Hematopoietic multipotent progenitor cell treated with erythropoietin and hydrocortisone succinate and interleukin-3 and kit ligand, for 4 days (in vitro differentiated cells): ENCODE measurements at places on chromosomes 11 and 22.

DNA sequence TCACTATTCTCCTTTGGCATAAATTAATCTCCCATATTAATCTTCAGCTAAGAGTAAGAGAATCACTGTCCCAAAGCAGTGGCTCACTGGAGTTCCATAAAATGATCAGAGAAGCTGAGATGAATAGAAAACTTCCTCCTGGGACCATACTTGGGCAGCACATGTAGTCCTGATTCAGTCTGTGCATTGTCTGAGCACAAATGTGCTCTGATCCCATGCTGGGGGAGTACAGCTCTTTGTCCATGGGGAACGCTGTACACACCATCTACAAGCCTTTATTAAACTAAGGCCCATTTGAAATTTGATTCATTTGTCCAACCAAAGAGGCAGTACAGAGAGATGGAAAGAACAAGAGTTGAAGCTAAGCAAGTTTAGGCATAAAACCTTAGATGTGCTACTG is 147.4 kb upstream of the PGR start:
- no peak for DNase-seq

DNA sequence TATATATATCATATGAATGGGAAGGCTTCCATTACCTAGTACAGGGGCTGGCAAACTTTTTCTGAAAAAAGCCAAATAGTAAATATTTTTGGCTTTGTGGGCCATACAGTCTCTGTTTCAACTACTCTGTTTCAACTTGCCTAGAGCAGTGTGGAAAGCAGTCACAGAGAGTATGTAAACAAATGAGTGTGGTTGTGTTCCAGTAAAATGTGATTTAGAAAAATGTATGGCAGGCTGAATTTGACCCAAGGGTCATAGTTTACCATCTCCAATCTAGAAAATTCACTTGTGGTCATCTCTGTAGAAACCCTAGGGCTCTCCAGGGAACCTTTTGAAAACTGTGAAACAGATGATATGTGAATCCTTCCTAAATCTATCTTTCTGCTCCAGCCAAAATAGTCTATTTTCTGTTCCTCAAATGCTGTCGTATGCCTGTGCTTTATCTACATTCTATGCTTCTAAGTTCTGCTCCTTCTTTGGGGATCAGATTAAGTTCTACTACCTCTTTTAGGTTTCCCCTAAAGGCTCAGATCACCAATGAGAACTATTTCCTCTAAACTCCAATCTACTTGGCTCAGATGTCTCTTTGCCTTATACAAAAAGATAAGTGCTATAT is 356.2 kb downstream of the METTL15 start:
- DNase-seq: peak; percentile 7

GRCh38 chr11:122036018-122036417 is 80.0 kb downstream of the BLID start:
- DNase-seq: no peak

DNA sequence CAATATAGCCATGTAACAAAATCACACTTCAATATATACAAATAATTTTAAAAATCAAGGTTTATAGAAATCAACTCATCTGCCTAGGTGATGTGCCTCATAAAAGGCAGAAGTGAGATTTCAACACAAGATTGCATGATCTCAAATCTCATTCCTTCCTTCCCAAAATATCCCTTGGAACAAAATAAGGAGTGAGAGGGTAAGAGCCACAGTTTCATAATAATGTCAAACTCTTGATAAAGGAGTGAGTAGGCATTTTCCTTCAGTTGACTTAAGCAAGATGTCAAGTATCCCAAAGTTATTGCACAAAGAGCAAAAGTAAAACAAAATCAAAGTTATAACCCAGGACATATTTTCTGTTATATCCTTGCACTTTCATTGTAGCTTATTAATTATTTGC is 81.3 kb downstream of the C22orf31 start:
- DNase-seq: no peak

DNA sequence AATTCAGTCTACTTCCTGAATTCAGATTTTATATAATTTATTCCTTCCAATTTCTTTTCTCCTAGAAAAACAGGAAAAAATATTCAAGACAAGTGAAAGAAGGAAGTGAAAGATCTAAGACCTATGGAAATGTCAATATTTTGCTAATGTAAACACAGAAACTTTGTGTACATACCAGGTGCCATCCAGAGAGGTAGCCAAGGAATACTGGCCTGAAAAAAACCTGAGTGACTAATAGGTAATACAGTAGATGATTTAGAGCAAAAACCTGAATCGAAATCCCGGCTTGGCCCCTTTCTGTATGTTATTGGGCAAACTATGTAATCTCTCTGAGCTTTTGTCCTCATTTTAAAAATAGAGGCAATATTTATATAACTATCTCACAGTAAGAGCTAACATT is 59.2 kb upstream of the FSHB start:
- DNase-seq: no peak

DNA sequence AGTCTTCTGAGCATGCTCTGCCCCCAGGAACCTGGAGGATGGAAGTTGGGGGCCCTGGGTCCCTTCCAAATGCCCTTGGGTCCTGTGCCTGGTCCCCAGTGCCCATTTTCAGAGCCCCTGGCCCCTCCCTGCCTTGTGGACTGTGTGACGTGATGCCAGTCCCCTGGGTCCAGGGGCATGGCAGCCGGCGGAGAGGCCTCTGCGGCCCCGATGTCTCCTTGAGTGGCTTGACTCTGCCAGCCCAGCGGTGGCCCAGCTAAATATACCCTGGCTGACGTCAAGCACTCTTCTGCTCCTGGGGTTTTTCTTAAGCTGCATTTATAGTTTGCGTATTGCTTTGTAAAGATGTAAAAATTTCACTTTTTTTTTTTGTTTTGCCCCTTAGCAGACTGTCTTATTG is 35.2 kb upstream of the PARVG start:
- DNase-seq: no peak

DNA sequence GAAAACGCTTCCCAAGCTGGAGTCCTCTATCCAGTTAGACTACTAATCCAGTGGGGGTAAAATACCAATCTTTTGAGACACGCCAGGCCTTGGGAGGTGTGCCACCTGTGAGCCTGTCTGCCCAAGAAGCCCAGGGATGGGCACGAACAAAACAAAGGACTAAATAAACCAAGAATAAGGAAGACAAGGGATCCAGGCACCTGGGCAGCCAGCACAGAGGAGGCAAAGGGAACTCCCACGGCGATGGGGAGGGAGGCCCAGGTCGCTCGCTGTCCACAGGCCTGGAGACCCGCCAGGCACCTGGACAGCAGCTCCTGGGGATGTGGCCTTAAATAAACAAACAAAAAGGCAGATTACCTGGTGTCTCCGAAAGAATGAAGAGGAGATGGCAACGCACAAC is 31.4 kb downstream of the LRFN4 start:
- no peak for DNase-seq

DNA sequence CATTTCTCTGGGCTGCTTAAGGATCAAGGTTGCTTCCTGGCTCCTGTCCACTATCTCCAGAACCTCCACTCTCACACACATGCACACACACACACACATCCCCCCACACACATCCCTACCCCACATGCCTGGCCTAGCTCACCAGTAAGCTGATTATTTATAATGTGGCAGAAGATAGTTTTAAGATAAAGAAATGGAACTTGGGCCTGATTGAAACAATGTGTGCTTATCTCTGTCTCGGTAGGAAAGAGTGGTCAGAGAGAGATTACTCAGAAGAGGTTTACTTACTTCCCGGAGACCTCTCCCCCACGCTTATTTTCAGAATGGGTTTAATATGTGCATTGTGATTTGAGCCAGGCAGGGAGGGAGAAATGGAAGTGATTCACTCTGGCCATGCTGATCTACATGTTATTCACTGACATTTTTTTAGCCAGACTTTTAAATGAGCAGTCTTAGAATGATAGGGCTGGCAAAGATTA is 422.4 kb downstream of the TENM4 start:
- DNase-seq: peak; percentile 47

- no peak for DNase-seq
Measured at GRCh38 chr11:67581469-67581868, 2.1 kb upstream of the GSTP1 start.

- no peak for DNase-seq
Measured at GRCh38 chr11:59572091-59572490, 43.5 kb downstream of the OSBP start.

- DNase-seq: peak; percentile 61
Measured at GRCh38 chr11:58576887-58577471, 1.3 kb upstream of the LPXN start.

DNA sequence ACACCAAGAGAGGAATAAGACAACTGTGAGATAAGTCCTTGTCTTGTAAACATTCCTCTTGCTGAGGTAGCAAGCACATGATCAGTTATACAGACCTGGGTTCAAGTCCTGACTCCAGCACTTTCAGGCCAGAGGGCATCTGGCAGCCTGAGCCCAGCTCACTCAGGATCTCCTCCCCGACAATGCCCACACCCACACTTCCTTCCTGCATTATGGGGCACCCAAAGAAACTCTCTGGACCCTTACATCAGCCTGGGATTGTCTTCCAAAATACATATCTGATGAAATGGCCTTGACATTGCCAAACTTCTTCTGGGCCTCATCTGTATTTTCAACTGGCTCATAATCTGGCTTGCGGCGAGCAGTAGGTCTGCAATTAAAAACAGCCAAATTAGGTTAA is 48.6 kb downstream of the ARFGAP3 start:
- peak; percentile 17 for DNase-seq

DNA sequence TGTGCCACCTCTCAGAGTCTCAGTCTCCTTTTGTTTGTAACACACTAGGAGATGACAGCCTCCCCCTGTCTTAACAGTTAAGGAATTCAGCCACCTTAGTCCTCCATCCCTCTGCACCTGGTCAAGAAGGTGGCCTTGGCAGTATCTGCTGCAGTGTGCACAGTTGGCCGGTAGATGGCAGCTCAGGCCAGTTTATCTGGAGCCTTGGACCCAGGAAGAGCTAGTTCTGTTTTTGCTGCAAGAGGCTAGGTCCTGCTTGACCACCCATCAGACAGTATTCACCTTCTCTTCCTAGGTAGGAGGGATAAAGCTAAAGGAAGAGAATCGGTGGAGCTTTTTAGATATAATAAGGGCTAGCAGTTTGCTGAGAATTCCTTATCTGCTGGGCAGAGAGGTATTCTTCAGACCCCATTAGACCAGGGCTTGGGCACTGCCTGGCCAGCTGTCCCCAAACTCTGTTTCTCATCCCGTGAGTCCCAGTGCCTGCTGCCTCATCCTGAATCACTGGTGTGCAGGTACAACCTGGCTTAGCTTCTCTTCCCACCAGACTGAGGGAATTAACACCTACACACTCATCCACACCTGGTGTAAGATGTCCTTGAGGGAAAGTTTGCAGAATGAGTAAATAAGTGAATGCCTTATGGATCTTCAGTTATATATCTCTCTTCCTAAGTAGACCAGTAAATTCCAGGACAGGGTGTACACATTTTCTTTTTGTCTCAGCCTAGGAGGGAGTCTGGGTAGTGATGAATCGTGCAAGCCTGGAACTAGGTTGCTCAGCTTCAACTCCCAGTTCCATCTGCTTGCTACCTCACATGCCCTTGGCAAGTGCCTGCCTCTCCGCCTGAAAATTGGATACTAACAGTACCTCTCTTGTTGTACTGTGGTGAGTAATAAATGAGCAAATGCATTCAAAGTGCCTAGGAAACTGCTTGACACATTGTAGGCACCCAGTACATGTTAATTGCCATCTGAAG is 70.8 kb upstream of the NARS2 start:
- DNase-seq: peak; percentile 77

DNA sequence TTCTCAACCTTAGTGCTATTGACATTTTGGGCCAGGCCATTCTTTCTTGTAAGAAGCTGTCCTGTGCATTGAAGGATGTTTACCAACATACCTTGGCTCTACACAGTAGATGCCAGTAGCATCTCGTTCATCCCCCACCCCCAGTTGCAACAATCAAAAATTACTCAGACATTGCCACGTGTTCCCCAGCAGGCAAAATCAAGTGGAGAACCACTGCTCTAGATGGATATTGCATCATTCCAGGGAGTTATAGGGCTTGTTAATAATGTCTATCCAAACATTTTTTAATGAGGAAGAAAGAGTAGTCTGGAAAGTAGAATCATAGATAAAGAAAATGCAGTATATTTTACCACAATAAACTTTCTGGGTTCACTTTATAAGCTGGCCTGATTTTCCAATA is 64.1 kb downstream of the PRMT3 start:
- no peak for DNase-seq

GRCh38 chr11:57379732-57380131 is 1.2 kb downstream of the PRG3 start:
- peak; percentile 48 for DNase-seq

DNA sequence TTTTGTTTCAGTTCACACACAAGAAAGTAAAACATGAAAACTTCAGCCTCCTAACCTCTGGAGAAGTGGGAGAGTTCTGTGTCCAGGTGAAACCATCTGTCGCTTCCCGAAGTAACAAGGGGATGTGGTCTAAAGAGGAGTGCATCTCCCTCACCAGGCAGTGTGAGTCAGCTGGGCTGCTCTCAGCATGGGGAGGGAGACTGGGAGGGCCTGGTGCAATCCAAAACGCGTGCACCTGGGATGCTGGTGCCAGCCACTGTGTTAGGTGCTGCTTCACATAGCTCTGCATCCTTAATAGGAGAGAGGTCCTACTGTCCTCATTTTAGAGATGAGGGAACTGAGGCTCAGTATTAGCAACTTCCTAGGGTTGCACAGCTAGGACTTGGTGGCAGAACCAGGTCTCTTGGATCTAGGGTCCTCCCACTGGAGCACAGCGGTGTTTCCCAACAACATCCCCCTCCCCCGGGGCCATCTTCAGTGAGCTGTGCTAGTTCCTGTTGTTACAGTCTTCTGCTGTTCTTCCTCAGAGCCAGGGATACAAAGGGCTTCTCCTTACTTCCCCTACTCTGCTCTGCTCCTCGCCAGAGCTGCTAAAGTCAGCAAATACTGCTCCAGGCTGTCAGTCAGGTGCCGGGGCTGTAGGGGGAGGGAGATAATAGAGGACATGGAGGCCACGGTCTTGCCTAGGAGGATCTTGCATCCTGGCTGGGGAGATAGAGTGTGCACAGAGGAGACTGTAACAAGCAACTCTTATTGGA is 8.0 kb downstream of the IL10RA start:
- no peak for DNase-seq

DNA sequence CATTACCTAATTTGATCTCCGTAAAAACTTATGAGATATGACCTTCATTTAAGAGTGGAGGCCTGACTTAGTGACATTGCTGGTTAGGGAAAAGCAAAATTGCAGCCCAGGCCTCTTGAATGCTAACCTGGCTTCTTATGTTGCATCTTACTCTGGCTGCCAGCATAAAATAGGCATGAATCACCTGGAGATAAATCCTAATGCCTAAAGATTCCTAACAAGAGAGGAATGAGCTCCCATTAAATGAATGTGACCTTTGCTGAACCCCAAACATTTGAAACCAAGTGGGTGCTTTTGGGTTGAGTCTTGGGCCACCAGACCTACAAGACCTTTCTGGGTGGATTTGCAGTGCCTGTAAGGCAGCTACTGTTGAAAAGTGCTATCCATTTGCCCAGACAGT is 1145.6 kb upstream of the TENM4 start:
- no peak for DNase-seq

DNA sequence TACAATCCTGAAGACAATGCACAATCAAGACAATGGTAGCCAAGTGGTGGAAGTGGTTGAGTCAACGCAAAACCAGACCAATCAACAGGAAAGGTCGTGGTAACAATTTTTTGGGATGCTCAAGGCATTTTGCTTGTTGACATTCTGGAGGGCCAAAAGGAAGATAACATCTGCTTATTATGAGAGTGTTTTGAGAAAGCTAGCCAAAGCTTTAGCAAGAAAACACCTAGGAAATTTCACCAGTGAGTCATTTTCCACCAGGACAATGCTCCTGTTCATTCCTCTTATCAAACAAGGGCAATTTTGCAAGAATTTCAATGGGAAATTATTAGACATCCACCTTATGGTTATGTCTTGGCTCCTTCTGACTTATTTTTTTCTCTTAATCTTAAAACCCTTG is 1932.2 kb upstream of the RAG2 start:
- no peak for DNase-seq

- DNase-seq: no peak
Measured at GRCh38 chr11:12731841-12732336, 57.7 kb downstream of the TEAD1 start.
